GM23248 (cell line): ENCODE measurements at places on chromosomes 7 and 10. TPM values are rescaled to one million over a fixed set of nuclear protein-coding genes. Genes with fewer than 3 reads are reported as not detected.

The ZNF107 gene
- 1.6 and 2.5 TPM in 2 replicates for polyA plus RNA-seq

The SLK gene
- polyA plus RNA-seq = 6.6 and 6.8 TPM in 2 replicates

The SPDYE11 gene
- polyA plus RNA-seq = 0.38 and 0.65 TPM in 2 replicates

The PMPCB gene
- 48.7 and 56.9 TPM in 2 replicates for polyA plus RNA-seq

DNA sequence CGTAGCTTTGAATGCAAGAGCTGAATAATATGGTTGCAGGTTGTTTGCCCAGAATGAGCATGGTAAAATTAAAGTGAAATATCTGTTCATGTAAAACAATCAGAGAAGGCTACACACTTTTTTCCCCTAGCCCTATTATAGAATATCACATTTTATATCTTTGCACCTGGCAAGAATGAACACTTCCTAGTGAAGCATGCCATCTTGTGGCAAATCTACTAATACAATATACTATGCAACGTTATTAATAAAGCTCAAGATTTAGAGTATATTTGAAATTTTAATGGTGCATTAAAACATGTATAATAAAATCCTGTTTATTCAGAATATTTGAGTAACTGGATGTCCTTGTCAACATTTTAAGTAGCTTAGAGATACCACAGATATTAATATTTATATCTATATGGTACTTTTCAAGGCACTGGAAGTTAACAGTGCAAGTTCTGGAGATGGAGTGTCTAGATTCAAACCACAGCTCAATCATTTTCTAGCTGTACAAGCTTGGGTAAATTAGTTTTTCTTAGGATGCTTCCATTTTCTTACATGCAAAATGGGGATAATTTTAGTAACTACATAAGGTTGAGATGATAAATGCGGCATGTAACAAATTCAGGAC lies 643.1 kb upstream of the SEMA3D start:
- peak; percentile 64 for DNase-seq

DNA sequence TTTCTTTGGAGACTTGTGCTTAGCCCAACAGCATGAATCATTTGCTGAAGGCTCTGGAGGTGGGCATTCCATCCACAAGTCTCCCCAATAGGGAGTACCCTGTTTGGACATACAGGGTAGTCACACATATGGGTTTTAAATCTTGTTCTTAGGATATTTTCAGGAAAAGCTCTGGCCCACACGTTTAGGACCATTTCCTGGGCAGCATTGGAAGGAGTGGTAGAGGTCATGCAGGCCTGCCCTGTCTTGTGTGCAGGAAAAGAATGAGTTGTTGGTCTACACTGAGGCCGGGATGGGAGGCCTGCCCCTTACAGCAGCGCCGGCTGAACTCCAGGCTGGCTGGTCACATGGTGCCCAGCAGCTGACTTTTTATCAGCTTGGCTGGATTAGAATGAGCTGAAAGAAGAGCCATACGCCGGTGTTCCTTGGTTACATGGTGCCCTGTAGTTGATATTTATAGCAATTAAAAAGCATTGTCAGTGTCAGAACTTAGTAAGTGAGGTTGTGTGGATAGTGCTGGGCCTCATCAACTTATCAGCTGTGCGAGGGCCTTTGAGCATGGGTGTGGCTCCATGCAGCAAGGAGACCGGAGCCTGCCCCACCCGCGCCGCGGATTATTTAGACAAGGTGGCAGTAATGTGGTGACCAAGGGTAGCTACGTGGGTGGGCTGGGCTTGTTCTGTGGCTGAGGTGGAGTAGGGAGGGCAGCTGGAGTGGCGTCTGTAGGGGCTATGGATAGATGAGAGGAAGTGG lies 28.6 kb downstream of the OGDH start:
- peak; percentile 49 for DNase-seq

DNA sequence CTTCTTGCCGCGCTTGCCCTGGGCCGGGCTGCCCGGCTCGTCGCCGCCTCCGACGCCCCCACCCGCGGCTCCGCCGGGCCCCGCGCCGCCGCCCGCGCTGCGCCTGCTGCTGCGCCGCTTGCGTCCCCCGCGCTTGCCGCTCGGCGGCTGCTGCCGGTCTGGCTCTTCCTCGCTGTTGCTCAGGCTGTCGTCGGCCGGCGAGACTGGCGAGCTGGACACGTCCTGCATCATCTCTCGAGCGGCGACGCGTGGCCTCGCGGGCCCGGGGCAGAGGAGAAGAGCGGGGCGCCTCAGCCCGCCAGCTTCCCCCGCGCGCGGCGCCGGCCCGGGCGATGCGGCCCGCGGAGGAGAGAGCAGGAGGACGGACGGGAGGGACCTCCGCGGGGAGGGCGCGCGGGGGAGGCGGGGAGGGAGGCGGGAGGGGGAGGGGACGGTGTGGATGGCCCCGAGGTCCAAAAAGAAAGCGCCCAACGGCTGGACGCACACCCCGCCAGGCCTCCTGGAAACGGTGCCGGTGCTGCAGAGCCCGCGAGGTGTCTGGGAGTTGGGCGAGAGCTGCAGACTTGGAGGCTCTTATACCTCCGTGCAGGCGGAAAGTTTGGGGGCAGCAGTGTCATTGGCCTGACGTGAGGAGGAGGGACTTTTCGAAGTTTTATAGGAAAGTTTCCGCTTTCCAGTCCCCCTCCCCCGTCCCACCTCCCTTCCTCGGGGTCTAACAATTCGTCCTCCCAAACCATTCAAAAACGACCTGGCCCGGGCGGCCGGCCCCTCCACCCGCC lies at the start of gene TWIST1:
TWIST1 (minus strand) TSS at position 546 of the 779 bp plus-strand sequence; CDS start at position 231, 315 bp downstream.
- peak; percentile 98 for DNase-seq

GRCh38 chr7:2717293-2718261 lies 29.6 kb downstream of the AMZ1 start:
- DNase-seq = no peak

- DNase-seq = no peak
Observed at GRCh38 chr7:51973071-51973470, 656.5 kb upstream of the COBL start.

DNA sequence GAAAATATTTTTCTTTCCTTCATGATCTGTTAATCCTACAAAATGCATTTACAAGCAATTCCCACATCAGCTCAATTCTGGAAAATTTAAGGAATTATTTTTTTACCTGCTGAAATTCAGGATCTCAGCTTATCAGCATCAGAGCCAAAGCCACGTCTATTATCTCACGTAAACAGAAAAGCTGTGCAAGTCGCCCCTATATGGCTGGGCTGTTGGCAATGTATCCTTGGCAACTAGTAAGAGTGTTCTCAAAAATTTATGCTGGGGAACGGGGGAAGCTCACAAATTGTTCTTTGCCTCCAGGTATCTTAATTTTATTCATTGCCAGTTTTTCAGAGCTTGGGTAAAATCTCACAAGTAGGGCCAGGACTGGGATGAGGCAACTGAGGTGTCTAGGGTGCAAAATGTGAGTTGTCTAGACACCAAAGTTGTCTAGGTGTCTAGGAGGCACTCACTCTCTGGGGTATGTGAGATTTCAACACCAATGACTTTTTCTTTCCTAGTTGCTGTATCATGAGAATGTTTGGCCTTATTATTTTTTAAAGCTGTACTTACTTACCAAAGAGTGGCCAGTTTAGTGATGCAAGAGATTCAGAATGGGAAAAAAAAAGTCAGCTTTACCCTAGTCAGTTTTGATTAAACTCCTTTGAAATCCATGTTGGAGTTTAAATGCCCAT lies 5.1 kb downstream of the GSTO2 start:
- DNase-seq = peak; percentile 84

GRCh38 chr10:117382861-117383260 lies 7.6 kb upstream of the PDZD8 start:
- no peak for DNase-seq

- DNase-seq = no peak
Observed at GRCh38 chr10:31143331-31143935, 111.8 kb upstream of the ZNF438 start.

DNA sequence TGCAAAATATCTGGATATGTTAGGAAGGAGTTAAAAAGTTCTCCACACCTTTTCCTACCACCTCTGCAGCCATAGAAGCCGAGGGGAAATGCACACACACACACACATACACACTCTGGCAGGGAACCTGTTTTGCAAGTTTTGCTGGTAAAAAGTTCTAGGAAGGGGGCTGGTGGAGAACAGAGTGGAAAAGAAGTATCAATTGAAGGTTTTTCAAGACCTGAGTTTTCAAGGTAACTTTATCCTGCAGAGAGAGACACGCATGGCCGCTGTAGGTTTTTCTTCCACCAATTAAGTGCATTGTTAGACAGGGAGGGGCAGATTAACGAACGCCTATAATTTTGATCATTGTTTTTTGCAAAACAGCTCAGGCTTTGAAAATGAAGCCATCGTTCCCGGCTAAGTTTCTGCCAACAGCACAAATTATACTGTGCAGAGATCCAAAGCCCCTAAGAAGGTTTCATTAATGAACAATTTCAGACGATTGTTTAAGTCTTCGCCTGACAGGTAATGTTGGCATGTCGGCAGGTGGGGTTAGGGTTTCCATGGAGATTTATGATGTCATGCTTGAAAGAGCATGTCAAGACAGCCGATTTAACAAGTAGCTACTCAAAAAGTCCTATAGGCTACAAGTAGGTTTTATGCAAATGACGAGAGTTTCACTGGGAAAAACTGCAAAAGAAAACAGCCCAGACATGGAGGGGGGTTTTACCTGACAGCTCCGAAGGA lies 29.7 kb downstream of the KIAA1217 start:
- no peak for DNase-seq

DNA sequence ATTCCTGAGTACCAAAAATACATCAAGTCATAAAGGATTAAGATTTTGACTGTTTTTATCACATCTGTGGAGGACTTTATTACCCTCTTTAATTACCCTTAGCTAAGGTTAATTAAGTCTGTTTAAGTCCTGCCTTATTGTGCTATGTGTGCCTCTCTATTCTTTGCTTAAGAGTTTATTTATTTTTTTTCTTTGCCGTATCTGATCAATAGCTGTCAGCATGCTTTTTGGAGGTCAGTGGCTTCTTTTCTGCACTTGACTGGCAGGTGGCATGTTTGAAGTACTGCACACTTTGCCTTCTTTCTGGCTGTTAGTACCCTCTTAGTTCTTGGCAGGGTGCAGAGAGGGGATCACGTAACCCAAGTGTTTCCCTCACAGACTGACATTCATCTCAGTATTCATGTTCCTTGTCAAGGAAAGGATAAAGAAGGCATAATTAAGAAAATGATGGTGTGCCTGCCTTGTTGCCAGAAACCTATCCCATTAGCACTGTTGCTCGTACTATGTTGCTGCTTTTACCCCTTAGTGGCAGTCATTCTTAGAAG lies 225.8 kb downstream of the EXOC4 start:
- DNase-seq = no peak

GRCh38 chr10:113857210-113857609 lies 2.7 kb downstream of the NHLRC2 start:
- DNase-seq = peak; percentile 30

DNA sequence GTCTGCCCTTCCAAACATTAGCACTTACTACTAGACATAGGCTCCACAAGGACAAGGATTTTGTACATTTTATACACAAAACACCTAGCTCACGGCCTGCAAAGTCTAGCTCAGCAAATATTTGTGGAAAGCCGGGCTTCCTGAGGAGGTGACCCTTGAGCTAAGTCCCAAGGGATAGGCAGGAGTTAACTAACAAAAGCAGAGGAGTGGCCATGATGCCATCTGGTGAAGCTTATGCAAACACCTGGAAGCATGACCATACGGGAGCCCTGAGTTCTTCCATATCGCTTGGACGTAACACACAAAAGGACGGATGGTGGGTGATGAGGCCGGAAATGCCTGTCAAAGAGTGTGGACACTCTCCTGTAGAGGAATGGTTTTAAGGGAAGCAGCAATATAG lies 25.9 kb upstream of the YAE1 start:
- no peak for DNase-seq

GRCh38 chr7:92761391-92762097 lies 74.8 kb downstream of the CDK6 start:
- no peak for DNase-seq

DNA sequence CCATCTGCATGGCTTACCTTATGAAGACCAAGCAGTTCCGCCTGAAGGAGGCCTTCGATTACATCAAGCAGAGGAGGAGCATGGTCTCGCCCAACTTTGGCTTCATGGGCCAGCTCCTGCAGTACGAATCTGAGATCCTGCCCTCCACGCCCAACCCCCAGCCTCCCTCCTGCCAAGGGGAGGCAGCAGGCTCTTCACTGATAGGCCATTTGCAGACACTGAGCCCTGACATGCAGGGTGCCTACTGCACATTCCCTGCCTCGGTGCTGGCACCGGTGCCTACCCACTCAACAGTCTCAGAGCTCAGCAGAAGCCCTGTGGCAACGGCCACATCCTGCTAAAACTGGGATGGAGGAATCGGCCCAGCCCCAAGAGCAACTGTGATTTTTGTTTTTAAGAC lies 12.4 kb downstream of the DUSP5 start:
- DNase-seq = no peak

- DNase-seq = no peak
Observed at GRCh38 chr10:45198486-45199204, 116.8 kb downstream of the OR13A1 start.

DNA sequence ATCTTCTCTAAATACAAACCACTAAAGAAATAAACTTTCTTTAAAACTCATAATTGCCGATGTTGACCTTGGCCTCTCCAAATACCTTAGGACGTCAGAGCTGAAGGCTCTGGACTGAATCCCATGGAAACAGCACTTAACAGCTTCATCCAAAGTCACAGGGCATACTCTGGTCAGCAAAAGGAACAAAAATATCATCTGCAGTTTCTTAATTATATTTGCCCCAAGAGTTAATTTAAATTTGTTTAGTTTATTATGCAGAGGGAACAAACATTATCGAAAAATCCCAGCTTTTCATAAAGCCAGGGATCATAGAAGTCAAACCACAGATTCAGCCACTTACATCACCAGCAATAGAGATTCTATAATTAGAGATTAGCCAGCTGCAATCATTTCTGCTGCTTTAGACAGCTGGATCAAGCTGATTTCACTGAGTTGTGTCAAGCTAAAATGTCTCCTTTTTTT lies 20.5 kb upstream of the FAM13C start:
- DNase-seq = peak; percentile 6

DNA sequence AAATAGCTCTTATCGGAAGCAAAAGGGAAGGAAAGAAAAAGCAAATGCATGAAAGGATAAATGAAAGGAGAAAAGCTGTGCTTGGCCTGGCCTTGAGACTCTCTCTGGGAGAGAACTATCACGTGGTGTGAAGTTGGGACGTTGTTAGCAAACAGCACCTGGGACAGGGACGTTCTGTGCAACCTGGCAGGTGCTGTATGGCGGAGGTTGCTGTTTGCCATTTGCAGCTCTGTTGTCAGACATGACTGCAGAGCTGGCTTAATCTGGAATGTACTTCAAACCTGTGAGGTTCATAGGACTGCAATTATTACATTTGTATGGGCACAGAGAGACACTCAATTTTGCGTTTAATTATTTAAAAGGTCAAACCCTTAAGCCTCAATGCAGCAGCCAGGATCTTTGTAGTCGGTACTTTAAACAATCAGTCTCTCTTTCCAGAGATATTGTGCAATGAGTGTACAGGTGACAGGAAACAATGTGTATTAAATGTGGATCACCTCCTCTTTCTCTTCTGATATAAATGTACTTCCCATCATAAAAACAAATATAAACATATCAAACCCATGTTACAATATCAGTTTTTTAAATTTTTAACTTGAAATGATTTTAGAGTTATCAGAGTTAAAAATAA lies 800.5 kb upstream of the KCND2 start:
- DNase-seq = no peak
